Right atrium auricular region (tissue), 2 donors: ENCODE measurements at places on chromosomes 3 and 15. TPM values are rescaled to one million over a fixed set of nuclear protein-coding genes. Genes with fewer than 3 reads are reported as not detected.

Gene TMEM266
- total RNA-seq = not detected

Gene ANKRD34C
- total RNA-seq = 0.20 TPM

GRCh38 chr3:179174898-179175297 lies 26.7 kb downstream of the PIK3CA start:
- DNase-seq = no peak

- DNase-seq = no peak
Observed at GRCh38 chr15:92109191-92109873, 255.8 kb downstream of the SLCO3A1 start.

GRCh38 chr15:29115093-29115991 lies 154.3 kb downstream of the NSMCE3 start:
- DNase-seq = no peak

- DNase-seq = no peak
Observed at GRCh38 chr3:172107403-172107802, 68.0 kb downstream of the FNDC3B start.

Gene KLF15
- 43.4 TPM for total RNA-seq

Gene MUC4
- total RNA-seq = 0.12 TPM

Gene SCN5A
- total RNA-seq = 118 TPM

Gene INKA1
- total RNA-seq = 4.2 TPM

- no peak for DNase-seq
Observed at GRCh38 chr15:85527895-85528294, 147.5 kb downstream of the AKAP13 start.

Gene LOXL1
- total RNA-seq = 59.0 TPM

GRCh38 chr15:77081971-77082370 lies 11.1 kb upstream of the TSPAN3 start:
- no peak for DNase-seq

DNA sequence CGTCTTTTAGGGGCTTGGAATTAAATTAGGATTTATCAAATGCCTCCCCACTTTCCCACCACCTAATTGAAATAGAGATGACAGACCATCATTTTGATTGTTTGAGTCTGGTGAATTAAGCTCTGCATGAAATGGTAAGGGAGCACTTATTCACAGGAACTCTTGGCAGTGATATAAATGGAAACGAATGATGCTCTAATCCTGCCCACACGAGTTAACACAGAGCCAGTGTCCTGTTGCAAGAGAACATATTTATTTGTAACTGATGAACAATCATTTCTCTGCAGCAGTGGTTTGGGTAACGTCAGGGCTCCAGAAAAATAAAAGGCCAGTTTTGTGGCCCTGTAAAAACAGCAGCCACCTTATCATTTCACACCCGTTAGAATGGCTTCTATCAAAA lies 163.3 kb downstream of the FEZF2 start:
- DNase-seq = no peak

DNA sequence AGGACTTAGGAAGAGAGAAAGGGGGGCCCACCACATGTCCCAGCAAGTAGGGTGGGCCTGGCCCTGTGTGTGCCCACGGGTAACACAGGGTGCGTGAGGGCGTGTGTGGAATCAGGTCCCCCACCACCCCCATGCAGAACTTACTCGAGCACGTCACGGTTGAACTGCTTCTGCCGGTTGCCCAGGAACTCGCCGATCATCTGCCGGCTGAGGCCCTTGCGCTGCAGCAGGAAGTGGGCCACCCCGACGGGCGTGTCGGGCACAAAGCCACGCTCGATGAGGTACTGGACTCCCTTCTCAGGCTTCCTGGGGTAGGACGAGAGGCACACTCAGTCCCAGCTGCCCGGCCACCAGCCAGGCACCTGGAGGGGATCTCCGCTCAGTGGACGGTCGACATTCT lies 83.1 kb upstream of the RPL32 start:
- no peak for DNase-seq

GRCh38 chr15:56040081-56041035 lies 46.9 kb upstream of the NEDD4 start:
- DNase-seq = peak; percentile 79

Gene IL17RD
- total RNA-seq = 2.1 TPM

DNA sequence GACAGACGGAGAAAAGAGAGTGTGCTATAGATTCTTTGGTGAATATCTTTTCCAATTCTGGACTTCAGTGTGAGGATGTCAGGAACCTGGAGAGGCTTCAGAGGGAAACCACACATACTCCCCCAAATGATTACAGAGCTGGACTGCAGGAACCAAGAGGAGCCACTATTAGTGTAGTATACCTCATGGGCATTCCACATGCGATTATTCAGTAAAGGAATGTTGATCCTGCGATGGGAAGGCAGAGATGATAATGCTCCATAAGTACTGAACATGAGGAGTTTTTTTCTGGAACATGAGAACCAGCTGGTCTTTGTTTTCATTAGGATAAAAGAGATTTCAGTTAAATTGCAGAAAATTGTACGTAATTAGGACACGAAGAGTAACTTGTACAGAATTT lies 18.7 kb downstream of the STARD9 start:
- no peak for DNase-seq

- DNase-seq = no peak
Observed at GRCh38 chr15:84983294-84983693, 1.6 kb downstream of the PDE8A start.

DNA sequence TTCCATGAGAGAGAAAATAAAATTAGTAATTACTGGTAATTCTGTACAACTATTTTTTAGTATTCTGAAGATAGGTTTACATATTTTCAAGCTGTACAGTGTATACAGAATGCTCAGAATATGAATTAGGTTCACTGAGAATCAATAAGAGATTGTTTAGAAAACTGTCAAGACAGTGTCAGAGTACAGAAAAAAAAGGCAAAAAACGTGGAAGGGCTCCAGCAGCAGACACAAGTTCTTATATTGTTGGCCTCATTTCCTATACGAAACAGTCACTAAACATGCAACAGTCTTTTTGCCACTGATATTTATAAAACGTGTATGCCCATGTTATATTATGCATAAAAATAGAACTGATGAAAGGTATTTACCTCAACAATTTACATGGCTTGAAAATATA lies 103.9 kb downstream of the ISL2 start:
- no peak for DNase-seq

DNA sequence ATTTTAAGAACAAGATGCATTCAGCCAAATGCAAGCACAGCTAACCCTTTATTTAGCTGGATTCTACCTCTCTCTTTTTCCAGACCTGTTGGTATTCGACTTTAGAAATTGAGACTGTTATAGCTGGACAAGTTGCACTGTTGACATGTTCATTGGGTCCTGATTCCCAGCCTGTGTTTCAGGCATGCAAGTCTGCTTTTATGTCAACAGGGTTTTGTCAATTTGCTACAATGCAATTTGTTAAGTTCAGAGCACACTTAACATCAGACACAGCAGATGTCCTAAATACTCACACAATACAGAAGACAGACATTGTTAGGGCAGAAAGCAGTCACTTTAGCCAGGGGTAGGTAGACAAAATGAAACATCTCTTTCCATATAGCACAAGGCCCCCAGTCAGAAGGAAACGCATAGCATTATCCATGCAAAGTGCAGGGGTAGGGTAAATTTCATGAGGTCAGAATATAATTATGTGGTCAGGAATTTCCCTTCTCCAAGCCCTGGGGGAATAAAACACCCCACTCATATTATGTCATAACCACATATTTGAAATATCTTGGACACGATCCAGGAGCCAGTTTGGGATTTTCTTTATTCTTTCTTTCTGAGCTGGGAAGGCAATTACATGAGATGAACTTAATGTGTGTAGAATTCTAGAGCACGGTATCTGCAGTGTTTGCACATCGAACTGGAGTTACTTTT lies 504.1 kb downstream of the NTRK3 start:
- no peak for DNase-seq

DNA sequence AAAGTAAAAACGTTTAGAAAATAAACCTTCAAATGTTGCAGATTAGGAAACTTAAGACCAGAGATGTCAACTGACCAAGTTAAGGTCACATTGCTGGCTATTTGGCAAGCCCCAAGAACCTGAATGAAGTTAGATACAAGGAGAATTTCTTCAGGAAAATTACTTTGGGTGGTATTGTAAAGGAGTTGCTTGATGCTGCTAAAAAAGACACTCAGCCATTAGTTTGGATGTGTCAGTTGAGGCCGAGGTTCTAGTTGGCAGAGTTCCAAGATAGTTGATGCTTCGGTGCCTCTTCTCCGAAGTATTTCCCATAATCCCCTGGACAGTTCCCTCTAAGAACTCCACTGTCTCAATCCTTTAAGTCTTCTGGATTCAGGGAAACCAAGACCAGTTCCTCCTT lies 24.3 kb downstream of the SIAH2 start:
- no peak for DNase-seq

DNA sequence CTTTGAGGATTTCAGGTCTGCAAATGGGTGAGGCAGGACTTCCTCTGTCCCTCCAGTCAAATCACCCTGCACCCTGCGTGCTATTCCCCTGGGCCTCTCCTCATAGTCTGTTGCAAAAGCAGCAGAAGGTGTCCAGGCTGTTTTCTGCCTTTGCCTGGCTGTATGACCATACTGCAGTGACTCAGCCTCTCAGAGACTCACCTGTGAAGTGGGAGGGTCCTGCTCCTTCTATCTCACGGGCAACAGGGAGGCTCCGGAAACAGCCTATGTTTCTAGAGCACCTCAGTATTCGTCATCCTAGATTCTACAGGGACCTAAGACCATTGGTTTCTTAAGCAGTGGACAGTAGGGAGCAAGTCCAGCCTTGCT lies 216.4 kb downstream of the TLE3 start:
- no peak for DNase-seq

DNA sequence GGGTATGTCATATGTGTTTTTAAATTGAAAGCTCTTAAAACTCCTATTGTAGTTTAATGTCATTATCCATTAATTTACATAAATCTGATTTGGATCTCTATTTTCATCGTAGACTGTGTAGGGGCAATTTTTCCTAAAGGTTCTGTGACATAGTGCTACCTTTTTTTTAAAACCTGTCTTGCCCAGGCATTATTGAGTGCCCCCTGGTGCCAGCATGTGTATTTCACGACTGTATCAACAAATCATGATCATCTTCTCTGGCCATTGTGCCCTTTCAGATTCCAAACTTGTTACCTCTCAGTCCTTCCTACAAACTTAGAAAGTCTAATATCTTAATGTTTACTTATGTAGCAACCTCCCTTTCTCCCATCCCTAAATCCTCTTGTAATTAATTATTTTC lies 97.2 kb upstream of the FLNB start:
- DNase-seq = no peak

GRCh38 chr3:37112987-37113386 lies 61.4 kb downstream of the LRRFIP2 start:
- no peak for DNase-seq

GRCh38 chr15:63203451-63204090 lies 14.2 kb downstream of the RAB8B start:
- no peak for DNase-seq

- DNase-seq = no peak
Observed at GRCh38 chr3:99984139-99984538, 130.2 kb downstream of the FILIP1L start.

DNA sequence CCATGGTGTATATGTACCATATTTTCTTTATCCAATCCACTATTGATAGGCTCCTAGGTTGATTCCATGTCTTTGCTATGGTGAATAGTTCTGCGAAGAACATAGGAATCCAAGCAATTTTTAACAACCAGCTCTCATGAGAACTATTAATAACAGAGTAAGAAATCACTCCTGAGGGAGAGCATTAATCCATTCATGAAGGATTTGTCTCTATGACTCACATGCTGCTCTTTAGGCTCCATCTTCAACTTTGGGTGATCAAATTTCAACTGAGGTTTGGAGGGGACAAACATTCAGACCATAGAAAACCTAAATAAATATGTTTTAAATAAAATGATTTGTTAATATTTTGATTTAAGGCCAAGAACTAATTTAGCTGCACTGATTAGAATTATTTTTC lies 147.4 kb downstream of the NSUN3 start:
- DNase-seq = no peak

DNA sequence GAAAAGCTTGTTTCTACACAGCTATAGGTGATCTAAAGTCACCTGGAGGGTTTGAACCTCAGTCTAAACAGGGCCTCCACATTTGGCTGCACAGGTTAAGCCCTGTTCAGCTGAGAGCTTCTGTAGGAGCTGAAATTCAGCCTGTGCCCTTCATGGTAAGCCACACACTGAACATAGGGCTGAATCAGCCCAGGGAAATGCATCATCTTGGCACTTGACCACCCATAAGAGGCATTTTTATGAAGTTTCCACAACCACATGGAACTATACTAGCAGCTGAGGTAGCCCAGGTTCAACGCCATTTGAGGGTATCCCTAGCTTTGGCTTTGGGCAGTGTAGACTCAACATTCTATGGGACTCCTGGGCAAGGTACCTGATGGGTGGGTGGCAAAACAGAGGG lies 126.8 kb downstream of the FAM174B start:
- DNase-seq = no peak

Gene NLGN1
- total RNA-seq = 1.3 TPM

GRCh38 chr3:69936266-69936665 lies 63.3 kb upstream of the SAMMSON start:
- DNase-seq = no peak

DNA sequence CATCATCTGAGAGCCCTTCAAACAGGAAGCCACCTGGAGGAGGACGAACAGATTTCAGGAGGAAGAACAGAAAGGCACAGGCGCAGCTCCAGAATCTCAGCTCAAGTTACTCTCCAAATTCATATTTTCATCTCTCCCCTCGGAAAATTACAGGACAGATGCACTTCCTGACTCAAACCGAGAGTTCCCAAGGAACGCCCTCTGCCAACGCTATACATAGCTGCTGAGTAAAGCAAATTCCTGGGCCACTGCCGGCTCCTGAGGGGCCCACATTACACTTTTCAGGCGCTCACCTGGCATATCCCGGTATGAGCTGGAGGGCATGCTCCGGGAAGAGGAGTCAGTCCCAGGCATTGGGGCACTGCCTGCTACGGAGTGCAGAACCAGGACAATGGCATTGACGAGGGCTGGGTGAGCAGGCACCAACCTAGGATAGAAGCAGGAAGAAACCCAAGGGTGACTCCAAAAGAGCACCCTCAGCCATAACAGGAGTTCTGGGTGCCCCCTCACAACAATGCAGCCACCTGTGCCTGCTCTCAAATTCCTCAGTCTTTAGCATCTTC lies 11.2 kb downstream of the UBL7 start:
- no peak for DNase-seq

- DNase-seq = no peak
Observed at GRCh38 chr3:142356818-142357217, 91.0 kb downstream of the XRN1 start.

- no peak for DNase-seq
Observed at GRCh38 chr3:157239082-157239704, 79.2 kb upstream of the CCNL1 start.

DNA sequence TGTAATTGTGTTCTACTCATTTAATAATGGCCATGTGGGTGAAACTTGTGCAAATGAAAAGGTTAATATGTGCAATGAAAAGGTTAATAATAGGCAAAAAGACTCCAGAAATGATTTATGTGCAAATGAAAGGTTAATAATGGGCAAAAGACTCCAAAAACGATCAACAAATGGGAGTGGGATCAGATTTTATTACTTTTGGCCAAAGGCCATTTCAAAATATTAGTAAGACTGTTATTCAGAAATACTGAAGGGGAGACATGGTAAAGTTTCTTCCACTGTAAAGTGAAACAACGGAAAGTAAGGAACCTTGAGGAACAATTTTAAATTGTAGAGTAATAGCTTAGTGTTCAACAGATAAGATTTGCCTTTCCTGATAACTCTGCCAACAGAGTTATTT lies 40.7 kb downstream of the STARD9 start:
- DNase-seq = no peak
